ENCODE measurements at places on chromosomes 1 and 21.

DNA sequence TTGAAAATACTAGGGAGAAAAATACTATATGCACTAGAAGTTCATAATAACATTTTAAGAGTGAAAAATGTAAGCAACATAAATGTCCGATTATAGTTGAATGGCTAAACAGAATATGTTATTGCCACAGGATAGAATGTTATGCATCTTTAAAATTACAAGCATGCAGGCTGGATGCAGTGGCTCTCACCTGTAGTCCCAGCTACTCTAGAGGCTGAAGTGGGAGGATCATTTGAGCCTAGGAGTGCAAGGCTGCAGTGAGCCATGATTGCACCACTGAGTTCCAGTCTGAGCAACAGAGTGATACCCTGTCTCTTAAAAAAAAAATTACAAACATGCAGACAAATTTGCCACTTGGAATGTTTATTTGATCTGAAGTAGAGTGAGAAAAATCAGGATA, 3.0 kb upstream of the BATF3 start:
- DNase-seq: no peak

- DNase-seq: no peak
Observed at GRCh38 chr1:208203127-208203847, 40.9 kb downstream of the PLXNA2 start.

- no peak for DNase-seq
Observed at GRCh38 chr1:70587872-70588366, 176.9 kb downstream of the CTH start.

- DNase-seq: no peak
Observed at GRCh38 chr1:89620664-89621063, 12.3 kb upstream of the LRRC8C start.

- DNase-seq: no peak
Observed at GRCh38 chr1:160416369-160416768, 16.0 kb downstream of the VANGL2 start.

DNA sequence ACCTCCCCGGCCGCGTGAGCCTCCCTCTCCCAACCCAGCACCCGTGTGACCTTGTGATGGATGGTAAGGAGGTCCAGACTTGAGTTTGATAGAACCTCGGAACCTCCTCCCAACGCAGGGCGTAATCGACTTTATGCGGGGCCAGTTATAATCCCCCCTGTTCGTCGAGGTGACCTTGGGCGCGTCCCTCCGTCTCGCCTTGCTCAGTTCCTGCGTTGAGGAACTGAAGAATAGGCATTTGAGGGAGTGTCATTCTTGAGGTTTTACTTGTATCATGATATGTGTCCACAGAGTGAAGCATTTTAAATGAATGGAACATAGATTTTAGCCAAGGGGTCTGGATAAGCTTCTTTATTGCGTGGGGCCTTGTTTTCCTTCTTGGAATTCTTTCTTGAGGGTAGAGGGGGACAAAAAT, 433 bp downstream of the TIMM17A start:
- no peak for DNase-seq

DNA sequence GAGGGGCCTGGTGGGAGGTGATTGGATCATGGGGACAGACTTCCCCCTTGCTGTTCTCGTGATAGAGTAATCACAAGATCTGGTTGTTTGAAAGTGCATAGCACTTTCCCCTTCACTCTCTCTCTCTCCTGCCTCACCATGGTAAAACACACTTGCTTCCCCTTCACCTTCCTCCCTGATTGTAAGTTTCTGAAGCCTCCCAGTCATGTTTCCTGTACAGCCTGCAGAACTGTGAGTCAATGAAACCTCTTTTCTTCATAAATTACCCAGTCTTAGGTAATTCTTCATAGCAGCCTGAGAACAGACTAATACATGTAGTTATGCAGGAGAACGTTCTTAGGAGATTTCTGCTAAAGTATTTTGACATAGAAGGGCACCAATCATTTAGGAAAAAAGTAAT, 59.9 kb upstream of the FBXO28 start:
- DNase-seq: no peak

DNA sequence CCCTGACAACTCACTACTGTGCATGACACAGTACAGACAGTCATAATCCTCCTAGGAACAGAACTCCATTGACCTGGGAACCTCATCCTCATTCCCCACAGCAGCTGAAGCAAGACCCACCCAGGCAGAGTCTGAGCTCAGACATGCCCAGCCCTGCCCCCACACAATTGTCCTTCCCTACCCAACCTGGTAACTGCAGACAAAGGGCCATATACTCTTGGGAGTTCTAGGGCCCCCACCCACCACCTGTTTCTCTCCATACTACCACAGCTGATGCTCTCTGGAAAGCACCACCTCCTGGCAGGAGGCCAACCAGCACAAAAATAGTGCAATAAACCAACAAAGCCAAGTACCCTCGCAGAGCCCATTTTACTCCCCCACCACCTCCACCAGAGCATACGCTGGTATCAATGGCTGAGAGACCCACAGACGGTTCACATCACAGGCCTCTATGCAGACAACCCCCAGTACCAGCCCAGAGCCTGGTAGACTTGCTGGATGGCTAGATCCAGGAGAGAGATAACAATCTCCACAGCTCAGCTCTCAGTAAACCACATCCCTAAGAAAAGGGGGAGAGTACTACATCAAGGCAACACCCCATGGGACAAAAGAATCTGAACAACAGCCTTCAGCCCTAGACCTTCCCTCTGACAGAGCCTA, 159.7 kb upstream of the CXADR start:
- DNase-seq: no peak

GRCh38 chr21:33789697-33790096, 125.9 kb downstream of the ATP5PO start:
- no peak for DNase-seq

- no peak for DNase-seq
Observed at GRCh38 chr1:44536357-44537209, 131.5 kb downstream of the RNF220 start.

DNA sequence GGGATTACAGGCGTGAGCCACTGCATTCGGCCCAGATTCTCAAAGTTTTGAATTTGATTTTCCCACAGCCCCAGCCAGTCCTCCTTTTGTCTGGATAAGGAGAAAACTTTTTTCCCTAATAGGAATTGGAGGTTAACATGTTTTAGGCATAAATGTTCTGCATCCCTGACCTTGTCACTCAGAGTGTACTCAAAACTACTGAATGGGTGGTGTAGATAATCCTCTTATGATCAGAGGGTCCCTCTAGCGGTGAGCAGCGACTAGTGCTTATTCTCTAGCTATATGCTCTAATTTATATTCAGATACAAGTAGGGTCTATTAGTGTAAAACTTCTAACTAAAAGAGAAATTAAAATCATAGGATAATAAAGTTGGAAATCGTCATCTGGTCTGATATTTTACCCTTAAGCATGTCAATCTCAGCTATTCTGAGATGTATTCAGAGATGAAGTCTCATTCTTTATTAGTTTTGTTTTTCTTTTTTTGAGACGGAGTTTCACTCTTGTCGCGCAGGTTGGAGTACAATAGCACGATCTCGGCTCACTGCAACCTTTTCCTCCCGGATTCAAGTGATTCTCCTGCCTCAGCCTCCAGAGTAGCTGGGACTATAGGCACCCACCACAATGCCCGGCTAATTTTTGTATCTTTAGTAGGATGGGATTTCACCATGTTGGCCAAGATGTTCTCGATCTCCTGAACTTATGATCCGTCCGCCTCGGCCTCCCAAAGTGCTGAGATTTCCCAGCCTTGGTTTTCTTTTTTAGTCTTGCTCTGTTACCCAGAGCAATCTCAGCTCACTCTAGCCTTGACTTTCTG, 2.7 kb upstream of the PSMD4 start:
- peak; percentile 66 for DNase-seq

- DNase-seq: peak; percentile 10
Observed at GRCh38 chr21:44349847-44350772, 3.3 kb upstream of the TRPM2 start.

- no peak for DNase-seq
Observed at GRCh38 chr1:189216886-189217285, 1260.8 kb downstream of the BRINP3 start.

DNA sequence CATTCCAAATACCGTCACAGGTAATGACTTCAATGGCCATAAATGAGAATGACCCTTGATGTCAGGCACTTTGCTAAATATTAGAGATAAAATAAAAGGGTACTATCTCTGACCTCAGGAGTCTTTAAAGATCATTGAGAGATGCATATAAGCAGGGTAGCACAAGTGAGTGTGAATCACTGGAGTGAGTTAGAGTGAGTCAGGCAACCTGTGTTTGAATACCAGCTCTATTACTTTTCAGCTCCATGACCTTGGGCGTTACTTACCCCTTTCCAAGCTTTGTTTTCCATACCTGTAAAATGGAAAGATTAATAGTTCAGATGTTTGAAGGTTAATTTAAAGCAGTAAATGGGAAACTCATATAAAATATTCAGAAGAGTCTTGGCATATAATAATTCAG, 1058.0 kb upstream of the ADGRL4 start:
- DNase-seq: no peak

GRCh38 chr1:107879346-107879745, 85.6 kb downstream of the VAV3 start:
- DNase-seq: no peak

- no peak for DNase-seq
Observed at GRCh38 chr1:19457607-19458006, 27.7 kb downstream of the CAPZB start.

DNA sequence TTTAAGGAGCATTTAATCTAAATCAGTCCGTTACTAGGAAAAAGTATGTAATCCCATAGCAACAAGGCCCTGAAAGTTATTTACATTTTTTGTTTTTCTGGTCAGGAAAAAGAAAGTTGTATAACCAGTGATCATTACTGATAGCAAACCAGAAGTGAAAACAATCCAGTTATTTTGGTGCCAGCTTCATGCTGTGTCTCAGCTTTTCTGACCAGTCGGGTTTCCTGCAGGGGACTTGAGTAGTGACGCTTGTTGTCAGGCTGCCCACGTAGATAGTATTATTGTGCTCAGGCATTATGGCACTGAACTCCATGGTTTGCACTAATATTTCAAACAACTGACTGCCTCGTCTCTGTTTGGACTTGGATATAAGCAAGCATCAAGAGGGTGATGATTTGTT, 55.2 kb downstream of the SASS6 start:
- no peak for DNase-seq

GRCh38 chr1:185400052-185400451, 83.0 kb upstream of the IVNS1ABP start:
- no peak for DNase-seq

All from activated naive CD4-positive, alpha-beta T cell treated with anti-CD3 and anti-CD28 coated beads, Interleukin-2, amount 50 U/mL, for 16 hours (primary cell).